ENCODE measurements at places on chromosomes 1 and 21. TPM values are rescaled to one million over a fixed set of nuclear protein-coding genes. Genes with fewer than 3 reads are reported as not detected.

Gene FCRL6
- total RNA-seq = not detected

Gene VANGL1
- 3.5 TPM for total RNA-seq

Gene CASQ1
- total RNA-seq = not detected

DNA sequence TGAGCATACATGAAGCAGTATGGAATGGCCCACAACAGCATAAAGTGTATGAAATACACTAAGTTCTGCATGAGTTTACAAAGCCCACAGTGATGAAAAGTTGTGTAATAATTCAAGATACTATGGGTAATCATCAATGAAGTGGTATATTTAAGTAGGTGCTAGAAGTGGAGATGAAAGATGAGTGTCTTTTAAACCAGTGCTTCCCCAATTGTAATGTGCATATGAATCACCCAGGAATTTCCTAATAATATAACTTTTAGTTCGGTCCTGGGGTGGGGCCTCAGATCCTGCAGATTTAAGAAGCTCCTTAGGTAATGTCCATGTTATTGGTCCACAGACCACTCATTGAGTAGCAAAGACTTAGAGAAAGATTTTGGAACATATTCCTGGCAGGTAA lies 184.9 kb downstream of the DUSP10 start:
- DNase-seq = no peak

DNA sequence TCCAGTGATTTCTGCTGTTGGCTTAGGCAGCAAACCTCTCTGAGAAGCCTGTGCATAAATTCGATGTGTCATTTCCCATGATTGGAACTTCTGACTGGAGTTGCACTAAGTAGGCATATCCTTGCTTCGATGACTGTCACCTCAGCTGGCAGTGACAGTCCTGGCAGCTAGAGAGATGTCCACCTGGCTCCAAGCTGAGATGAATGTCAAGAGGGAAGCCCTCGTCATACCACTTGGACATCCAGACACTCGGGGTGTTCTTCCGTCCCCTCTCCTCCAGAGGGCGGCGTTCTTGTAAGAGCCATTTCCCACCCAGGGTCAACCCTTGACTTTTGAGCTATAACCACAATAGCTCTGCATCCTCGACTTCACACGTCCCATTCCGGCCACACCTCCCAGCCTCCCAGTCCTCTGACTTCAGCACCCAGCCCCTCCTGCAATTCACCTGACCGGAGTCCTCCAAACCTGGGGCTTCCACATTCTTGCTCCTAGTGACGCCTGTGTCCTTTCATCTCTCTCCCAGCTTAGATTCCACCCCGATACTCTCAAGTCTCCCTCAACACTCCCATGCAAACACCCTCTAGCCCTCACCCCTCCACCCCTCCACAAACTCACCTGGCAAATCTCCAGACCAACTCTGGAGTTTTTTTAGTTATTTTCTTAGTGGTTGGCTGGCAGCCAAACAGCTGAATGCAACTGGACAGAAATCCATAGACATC lies 17.3 kb downstream of the CA6 start:
- DNase-seq = peak; percentile 43

- no peak for DNase-seq
Measured at GRCh38 chr1:154179946-154180687, 11.8 kb downstream of the TPM3 start.

GRCh38 chr21:44426663-44427191 lies 28.6 kb upstream of the LRRC3 start:
- no peak for DNase-seq

DNA sequence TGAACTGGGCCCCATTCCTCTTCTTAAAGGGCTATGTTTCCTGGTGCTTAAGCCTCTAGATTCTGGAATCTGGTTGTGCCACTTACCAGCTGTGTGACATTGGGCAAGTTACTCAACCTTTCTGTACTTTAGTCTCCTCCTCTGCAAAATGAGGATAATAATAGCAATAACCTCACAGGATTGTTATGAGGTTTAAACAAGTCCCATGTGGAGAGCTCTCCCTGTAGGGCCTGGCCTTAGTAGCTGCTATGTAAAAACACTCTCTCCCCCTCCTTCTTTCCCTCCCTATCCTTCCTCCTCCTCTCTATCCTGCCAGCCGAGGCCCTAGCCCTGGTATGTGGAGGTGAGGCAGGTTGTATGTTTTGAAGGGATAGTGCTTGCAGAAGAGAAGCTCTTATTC lies 8.2 kb upstream of the PEAR1 start:
- no peak for DNase-seq

DNA sequence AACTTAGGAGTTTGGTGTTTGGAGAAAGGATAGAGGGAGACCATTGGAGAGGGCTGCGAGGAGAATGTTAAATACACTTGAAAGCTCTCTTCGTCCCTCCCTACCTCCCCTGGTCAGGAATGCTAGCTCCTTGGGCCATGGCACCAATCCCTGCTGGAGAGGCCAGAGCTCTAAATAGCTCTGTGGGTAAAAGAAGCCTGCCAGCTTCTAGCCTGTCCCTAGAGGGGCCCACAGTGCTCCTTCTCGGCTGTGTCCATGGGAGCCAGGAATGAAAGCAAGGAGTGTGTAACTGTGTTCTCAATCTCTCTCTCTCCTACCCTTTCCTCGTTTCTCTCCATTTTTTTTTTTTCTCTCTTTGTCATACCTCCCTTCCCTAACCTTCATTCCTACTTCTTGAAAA lies at the start of gene CCDC190:
TSS of gene CCDC190 (minus strand) at position 75 of the 400 bp plus-strand sequence. CDS start 1,529 bp downstream, outside the sequence.
- peak; percentile 47 for DNase-seq

GRCh38 chr1:152343006-152343405 lies 16.8 kb downstream of the FLG2 start:
- peak; percentile 44 for DNase-seq

GRCh38 chr1:246769306-246769705 lies 45.1 kb downstream of the SCCPDH start:
- no peak for DNase-seq

DNA sequence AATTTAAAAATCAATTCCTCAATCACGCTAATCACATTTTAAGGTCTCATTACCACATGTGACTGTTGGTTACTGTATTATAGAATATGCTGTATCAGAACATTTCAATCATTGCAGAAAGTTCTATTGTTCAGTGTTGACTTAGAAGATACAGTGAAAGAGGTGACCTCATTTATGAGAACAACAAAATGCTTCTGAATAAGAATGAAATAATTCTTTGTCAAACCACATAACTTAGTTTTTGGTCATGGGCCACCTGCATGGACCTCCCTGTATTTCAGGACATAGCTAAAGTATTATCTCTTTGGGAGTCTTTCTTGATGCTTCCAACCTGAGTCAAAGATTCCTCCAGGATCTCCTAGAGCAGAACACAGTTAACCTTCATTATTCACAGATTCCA lies 22.3 kb downstream of the MFSD2A start:
- DNase-seq = no peak

DNA sequence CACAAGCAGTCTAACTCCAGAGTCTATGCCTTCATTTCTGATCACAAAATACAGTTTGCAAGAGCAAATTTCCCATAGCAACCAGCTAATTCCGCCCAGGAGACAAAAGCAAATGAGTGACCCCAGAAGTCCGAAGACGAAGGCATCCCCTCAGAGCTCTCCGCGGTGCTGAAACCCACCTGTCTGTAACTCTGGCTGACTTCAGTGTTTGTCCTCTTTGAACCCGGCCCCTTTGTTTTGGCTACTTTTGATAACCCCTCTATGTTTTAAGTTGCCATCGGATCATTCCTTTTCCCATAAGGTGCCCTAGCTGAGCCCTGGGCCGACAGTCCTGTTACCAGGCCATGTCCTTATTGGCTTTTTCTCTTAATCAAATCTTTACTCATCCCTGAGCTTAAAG lies 515.8 kb downstream of the PTPRU start:
- no peak for DNase-seq

- DNase-seq = no peak
Measured at GRCh38 chr1:245444147-245444828, 289.5 kb downstream of the KIF26B start.
